Mesothelial cell of epicardium (in vitro differentiated cells): ENCODE measurements at places on chromosomes 4 and X.

DNA sequence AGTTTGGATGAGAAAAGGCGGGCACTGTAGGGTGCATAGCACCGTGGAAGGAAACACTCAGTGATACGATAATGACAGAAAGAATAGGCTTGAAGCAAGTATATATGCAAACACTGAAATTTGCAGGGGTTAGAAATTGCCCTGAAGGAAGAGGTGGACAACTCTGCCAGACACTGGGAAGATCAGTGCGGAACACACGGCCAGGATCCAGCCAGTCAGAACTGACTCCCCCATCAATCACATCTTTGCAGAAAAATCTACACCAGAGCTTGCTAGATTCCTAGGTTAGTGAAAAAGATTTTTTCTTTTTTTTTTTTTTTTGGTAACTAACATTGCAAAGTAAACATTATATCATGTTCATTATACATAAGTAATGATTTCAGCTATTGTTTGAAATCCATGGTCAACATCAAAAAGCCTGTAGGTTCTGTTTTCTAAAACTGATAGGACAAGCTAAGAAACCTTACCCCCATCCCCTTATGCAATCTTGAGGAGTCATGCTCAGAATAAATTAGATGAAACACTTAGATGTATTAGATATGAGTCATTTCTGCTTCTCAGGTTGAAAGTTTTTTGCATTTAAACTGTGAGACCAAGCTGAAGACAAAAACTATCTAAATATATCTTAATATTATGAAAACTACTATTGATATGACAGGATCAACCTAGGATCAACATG, 38.9 kb downstream of the TRIML1 start:
- no peak for DNase-seq

GRCh38 chrX:150509703-150510102, 58.7 kb upstream of the MTM1 start:
- DNase-seq, result no peak

GRCh38 chr4:77220828-77221613, 64.0 kb downstream of the CCNG2 start:
- no peak for DNase-seq

DNA sequence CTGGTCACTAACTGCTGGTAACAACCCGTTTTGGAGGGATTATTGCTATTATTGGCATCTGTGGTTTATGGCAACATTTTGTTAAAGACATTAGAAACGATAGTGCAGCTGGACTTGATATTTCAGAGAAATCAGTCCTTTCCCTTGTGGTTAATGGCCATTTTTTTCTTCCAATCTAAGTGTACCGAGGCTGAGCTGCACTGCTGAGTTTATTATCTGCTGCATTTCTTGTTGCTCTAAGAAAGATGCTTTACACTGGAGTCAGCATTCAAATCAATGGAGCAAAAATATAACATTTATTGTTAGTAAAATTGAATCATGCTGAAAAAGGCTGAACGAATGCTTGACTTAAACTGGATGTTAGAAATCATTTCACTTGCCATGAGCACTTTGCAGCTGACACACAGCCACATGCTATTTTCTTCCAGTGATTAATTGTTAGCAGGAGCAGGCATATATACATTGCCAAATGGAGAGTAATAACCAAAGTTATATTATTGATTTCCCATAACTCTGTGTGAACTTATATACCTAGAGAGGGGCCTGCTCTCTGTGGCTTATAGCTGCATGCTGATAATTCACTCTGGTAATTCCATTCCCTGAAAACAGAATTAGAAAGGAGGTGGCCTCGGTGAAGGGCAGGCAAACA, 66.5 kb upstream of the TTC29 start:
- DNase-seq, result no peak

- DNase-seq, result no peak
These were observed 5.8 kb downstream of the LRPAP1 start for GRCh38 chr4:3526456-3526855.

- DNase-seq, result no peak
These were observed 53.6 kb upstream of the TLR3 start for GRCh38 chr4:186015212-186015817.

GRCh38 chr4:8606966-8607365, 14.4 kb downstream of the CPZ start:
- no peak for DNase-seq

DNA sequence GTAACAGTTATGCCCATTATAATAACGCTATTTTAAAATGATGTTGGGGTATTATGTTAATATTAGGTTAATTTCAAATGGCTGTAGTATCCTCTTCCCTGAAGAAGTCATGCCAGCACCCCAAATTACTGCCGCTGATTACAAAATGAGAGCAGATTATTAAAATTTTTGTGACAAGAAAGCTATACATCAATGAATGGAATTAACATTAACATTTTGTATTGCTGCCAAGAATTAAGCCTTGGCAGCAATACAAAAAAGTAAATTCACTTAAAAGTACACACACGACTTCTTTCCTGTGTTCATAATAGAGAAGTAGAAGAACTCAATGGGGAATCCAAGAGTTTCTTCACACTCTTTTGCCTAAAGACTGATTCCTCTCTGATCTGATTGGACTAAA, 482.8 kb downstream of the STIM2 start:
- DNase-seq, result no peak

- no peak for DNase-seq
These were observed 1290.1 kb downstream of the PCDH7 start for GRCh38 chr4:32010221-32010620.

DNA sequence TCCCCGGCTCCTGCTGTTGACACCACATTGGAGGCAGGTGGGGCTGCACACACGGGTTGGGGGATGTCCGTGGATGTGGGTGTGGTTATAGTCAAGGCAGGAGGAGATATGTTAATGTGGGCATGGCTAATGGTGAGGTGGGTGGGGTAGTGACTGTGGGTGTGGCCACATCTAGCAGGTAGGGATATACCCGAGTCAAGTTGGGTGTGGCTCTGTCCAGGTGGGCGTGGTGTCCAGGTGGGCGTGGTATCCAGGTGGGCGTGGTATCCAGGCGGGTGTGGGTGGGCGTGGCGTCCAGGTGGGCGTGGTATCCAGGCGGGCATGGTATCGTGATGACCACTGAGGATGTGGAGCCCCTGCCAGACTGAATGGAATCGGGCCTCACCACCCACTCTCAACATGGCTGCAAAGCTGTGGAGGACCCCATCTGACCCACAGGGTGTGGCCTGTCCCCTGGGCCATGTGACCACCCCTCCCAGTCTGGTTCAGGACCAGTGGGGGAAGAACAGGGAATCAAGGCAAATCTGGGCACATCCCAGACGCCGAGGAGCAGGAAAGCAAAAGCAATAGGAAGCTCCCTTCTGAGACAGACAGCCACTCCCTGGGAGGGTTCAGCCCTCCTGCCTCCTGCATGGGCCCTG, 21.0 kb downstream of the MAN2B2 start:
- no peak for DNase-seq

- no peak for DNase-seq
These were observed 21.9 kb downstream of the INTS12 start for GRCh38 chr4:105686571-105686970.

GRCh38 chr4:152713951-152714705, 34.3 kb upstream of the TMEM154 start:
- no peak for DNase-seq

DNA sequence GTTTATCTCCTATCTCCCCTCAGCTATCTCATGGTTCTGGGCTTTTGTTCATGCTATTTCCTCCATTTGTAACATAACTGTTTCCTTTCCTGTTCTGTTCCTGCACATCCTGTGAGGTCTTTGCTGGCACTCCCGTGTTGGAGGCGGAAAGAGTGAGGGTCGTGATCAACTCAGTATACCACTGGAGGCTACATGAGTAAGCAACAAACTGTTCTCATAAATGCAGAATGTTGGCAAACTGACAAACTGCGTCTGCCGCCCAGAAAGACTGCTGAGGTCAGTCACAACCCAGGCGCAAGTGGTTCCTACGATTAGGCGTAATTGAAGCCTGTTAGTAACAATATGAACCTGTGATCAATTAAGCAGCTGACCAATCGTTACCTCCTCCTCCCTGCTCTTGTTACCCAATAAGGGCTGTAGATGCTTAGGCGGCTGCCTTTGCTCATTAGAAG, 48.8 kb downstream of the C4orf33 start:
- DNase-seq, result no peak

GRCh38 chr4:27009539-27009938, 148.9 kb downstream of the STIM2 start:
- DNase-seq, result no peak

- no peak for DNase-seq
These were observed 1.3 kb upstream of the CISD2 start for GRCh38 chr4:102867278-102868152.

DNA sequence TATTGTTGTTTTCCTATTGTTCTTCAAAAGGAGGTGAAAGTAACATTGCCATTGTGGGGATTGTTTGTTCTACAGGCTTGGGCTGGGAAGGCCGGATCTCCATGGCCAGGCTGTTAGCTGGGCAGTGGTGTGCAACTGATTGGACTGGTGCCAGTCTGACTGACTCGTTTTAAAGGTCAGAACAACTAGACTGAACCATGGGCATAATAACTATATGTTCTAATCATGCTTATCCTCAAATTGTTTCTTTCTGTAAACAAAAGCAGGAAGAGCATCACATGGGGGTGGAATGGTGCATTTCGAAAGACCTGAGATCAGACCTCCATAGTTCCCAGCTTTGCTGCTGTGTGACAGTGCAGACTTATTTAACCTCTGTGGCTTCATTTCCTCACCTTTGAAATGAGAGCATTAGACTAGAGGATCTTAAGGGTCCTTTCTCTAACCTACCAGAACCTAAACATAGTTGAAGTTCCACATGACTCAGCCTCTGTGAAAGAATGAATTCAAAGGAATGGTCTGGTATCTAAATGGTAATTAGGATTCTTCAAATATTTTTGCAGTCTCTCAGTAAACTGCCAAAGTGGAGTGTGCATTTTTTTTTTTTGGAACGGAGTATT, 66.7 kb upstream of the PGRMC2 start:
- no peak for DNase-seq
